ENCODE measurements at places on chromosomes 11 and 22.

- DNase-seq, result no peak
Observed at GRCh38 chr22:29855611-29856181, 17.6 kb upstream of the ASCC2 start.

DNA sequence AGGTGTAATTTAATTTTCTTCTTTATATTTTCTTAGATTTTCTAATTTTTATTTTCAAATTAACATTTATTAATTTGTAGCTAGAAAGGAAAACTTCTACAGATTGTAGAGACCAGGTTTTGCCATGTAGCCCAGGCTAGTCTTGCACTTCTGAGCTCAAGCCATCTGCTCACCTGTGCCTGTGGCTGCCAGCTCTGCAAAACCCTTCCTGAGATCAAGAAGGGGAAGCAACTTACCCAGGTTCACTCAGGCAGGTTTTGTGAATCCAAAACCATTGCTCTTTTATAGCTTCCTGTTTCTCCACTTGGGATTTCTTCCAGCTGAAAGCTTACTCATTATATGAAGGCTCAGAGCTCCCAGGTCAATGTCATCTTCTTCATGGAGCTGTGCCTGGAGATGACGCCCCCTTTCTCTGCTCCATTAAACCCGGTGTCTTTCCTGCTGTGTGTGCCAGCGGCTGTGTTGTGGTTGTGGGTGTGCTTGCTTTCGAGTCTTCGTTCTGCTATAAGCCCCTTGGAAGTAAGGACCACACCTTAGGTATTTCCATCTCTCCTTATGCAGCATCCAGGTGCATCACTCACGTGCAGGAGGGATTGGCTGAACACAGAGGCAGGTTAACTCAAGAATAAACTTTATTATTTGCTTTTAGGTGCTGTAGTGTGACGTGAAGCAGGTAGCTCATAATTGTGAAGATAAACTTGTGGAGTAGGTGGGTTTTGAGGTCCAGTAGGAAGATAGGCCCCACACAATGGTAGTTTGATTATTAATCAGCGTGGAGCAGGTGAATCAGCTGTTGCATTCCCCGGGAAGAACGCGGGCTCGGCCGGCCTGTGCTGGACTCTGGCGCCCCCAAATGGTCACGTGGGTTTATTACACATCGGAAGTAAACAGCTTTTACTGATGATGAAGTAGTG is 42.2 kb upstream of the INCENP start:
- no peak for DNase-seq

DNA sequence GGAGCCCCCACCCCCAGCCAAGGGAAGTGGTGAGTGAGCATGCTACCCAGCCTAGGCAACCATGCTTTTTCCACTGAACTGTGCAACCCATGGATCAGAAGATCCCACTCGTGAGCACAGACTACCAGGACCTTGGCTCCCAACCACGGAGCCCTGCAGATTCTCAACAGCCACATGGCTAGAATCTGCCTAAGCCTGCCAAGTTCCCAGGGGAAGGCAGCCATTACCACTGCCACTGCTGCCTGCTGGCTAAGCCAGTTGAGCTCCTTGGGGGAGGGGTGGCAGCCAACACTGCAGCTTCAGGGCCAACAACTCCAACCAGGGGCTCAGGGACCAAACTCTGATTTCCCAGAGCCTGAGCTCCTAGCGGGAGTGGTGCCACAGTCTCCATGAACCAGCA is 195.8 kb downstream of the DLG2 start:
- no peak for DNase-seq

- DNase-seq, result no peak
Observed at GRCh38 chr11:86978756-86979608, 23.8 kb upstream of the FZD4 start.

- DNase-seq, result no peak
Observed at GRCh38 chr22:31567702-31568101, 71.4 kb downstream of the SFI1 start.

- DNase-seq, result peak; percentile 40
Observed at GRCh38 chr11:1303126-1303821, 6.2 kb downstream of the TOLLIP start.

DNA sequence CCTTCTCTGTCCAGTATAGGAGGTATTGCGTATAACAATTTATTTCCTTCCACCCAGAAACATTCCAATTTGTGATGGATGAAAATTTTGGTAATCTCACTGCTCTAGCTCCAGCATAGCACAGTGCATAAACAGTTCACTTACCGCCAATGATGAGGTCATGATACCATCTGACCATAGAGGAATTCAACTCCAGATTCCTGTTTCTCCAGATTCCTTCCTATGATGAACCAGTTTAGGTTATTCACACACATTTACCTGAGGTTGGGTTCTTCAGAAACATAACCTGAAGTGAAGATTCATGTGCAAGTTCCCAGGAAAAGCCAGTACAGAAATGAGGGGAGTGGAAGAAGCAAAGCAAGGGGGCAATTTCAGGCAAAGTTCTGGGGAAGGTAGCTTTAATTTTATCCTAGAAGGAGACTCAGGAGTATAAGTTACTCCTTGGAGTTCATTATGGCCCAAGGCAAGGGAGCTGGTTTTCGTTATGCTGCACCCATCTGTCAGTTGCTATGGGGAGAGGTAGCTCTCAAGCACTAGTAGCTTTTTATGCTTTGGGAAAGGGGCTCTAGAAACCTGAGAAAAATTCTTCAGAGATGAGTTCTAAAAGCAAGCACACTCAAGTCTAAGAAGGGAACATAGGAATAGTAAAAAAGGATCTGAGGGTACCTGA is 121.6 kb downstream of the CASP12 start:
- DNase-seq, result no peak

DNA sequence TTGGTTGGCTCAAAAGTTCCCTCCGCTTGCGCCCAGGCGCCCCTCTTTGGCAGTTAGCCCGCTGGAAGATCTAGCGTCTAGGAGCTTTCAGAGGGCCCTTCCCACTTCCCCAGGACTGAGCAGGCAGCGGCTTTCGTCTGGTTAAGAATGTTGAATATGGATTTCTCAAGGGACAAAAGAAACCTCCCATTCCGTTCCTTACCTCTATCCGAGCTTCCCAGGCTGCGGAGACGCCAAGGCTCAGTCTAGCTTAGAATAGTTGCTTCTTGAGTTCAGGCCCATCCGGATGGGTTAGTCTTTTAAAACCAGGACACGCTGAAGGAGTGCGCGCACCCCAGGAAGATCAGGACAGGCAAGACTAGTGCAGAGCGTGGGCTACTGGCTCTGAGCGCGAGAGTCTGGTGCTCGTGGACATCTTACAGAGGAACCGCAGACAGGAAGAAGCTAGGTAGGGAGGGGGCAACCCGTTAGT is 1.6 kb downstream of the NELL1 start:
- DNase-seq, result no peak

GRCh38 chr22:30927806-30928205 is 40.8 kb downstream of the MORC2 start:
- no peak for DNase-seq

GRCh38 chr11:41784513-41785335 is 325.3 kb upstream of the LRRC4C start:
- DNase-seq, result no peak

DNA sequence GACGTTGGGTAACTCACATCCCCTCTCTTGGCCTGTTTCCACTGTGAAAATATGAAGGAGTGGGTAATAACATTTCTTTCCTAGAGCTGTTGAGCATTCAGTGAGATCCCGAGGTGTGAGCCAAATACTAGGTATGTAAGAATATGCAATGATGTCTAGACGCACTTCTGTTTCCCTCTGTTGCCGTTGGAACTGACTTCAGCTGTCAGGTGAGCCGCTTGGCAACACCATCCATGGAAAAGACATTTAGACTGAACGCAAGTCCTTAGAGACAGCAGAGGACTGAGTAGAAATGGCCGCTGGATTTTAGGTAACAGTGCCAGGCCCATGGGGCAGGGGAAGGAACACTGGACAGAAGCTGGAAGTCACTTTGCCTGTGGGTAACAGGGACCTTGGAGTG is 29.5 kb upstream of the SHANK2 start:
- no peak for DNase-seq
